ENCODE measurements at places on chromosomes 6 and 20. TPM values are rescaled to one million over a fixed set of nuclear protein-coding genes. Genes with fewer than 3 reads are reported as not detected.

MDFI gene
- polyA plus RNA-seq: 76.2 TPM

RPL7L1 gene
- polyA plus RNA-seq: 104 TPM

RAB32 gene
- polyA plus RNA-seq: 73.0 TPM

PCK1 gene
- not detected for polyA plus RNA-seq

SLC4A11 gene
- 3.9 TPM for polyA plus RNA-seq

RAET1L gene
- polyA plus RNA-seq: 8.5 TPM

FOXS1 gene
- polyA plus RNA-seq: not detected

MEP1A gene
- 0.05 TPM for polyA plus RNA-seq

CRISP2 gene
- polyA plus RNA-seq: not detected

RHAG gene
- not detected for polyA plus RNA-seq

SLC22A3 gene
- 1.8 TPM for polyA plus RNA-seq

LKAAEAR1 gene
- polyA plus RNA-seq: not detected

OARD1 gene
- 13.1 TPM for polyA plus RNA-seq

HLA-DRB1 gene
- 0.31 TPM for polyA plus RNA-seq

PLCB1 gene
- polyA plus RNA-seq: 0.32 TPM

All from keratinocyte (primary cell).